ENCODE measurements at places on chromosomes 11 and 22. TPM values are rescaled to one million over a fixed set of nuclear protein-coding genes. Genes with fewer than 3 reads are reported as not detected.

Gene RIMBP3B
- total RNA-seq = under 0.01 TPM

Gene NEAT1
- 114 TPM for total RNA-seq

Gene KIF18A
- 0.51 TPM for total RNA-seq

Gene SLC43A3
- 3.2 TPM for total RNA-seq

Gene LARGE1
- total RNA-seq = 2.4 TPM

Gene TOLLIP
- 55.0 TPM for total RNA-seq

Gene KDM4E
- total RNA-seq = not detected

Gene NFRKB
- total RNA-seq = 26.3 TPM

Gene ENTHD1
- not detected for total RNA-seq

Gene ART1
- not detected for total RNA-seq

Gene GALNT18
- total RNA-seq = 21.4 TPM

Gene MOB2
- total RNA-seq = 41.1 TPM

Gene GLYATL1B
- not detected for total RNA-seq

Gene RBFOX2
- total RNA-seq = 101 TPM

Gene C22orf42
- total RNA-seq = not detected

Gene ANKK1
- total RNA-seq = 0.26 TPM

Gene C11orf42
- total RNA-seq = not detected

Gene GDPD4
- total RNA-seq = not detected

Gene OLFML1
- not detected for total RNA-seq

Gene ART5
- total RNA-seq = not detected

Gene AIFM3
- total RNA-seq = 2.8 TPM

Gene CADM1
- 14.2 TPM for total RNA-seq

Gene FUT4
- total RNA-seq = 1.8 TPM

Gene OR4X2
- not detected for total RNA-seq

Gene OR52E8
- not detected for total RNA-seq

Gene MS4A7
- total RNA-seq = not detected

Gene TLCD5
- total RNA-seq = 1.8 TPM

Gene PANX3
- total RNA-seq = not detected

Gene LYVE1
- total RNA-seq = not detected

Gene BATF2
- total RNA-seq = under 0.01 TPM

Gene EED
- 13.7 TPM for total RNA-seq

Gene EFCAB6
- total RNA-seq = 0.64 TPM

Gene TMPRSS13
- total RNA-seq = 0.53 TPM

Gene GTSE1
- 0.13 TPM for total RNA-seq

All from bronchial epithelial cell (primary cell).